Myometrial cell (primary cell): ENCODE measurements at places on chromosomes 1 and 21. TPM values are rescaled to one million over a fixed set of nuclear protein-coding genes. Genes with fewer than 3 reads are reported as not detected.

The CCDC17 gene
- total RNA-seq = under 0.01 and 0.86 TPM in 2 replicates

The COA6 gene
- 42.4 and 57.2 TPM in 2 replicates for total RNA-seq

The LMX1A gene
- not detected in 2 replicates for total RNA-seq

The CDC42BPA gene
- total RNA-seq = 23.9 and 26.4 TPM in 2 replicates

The ASAP3 gene
- 35.7 and 39.3 TPM in 2 replicates for total RNA-seq

The HEYL gene
- total RNA-seq = 0.18 TPM in 1 of 2 replicates, not detected in the other

The HCN3 gene
- under 0.01 and 1.2 TPM in 2 replicates for total RNA-seq

The ASPM gene
- 30.3 and 46.1 TPM in 2 replicates for total RNA-seq
